Peyer's patch (tissue), 4 donors: ENCODE measurements at places on chromosomes 6 and 20. TPM values are rescaled to one million over a fixed set of nuclear protein-coding genes. Genes with fewer than 3 reads are reported as not detected.

PRRC2A gene
- 125 TPM for total RNA-seq

PTK7 gene
- 20.0 TPM for total RNA-seq

TRIM39 gene
- total RNA-seq = 23.6 TPM

DNA sequence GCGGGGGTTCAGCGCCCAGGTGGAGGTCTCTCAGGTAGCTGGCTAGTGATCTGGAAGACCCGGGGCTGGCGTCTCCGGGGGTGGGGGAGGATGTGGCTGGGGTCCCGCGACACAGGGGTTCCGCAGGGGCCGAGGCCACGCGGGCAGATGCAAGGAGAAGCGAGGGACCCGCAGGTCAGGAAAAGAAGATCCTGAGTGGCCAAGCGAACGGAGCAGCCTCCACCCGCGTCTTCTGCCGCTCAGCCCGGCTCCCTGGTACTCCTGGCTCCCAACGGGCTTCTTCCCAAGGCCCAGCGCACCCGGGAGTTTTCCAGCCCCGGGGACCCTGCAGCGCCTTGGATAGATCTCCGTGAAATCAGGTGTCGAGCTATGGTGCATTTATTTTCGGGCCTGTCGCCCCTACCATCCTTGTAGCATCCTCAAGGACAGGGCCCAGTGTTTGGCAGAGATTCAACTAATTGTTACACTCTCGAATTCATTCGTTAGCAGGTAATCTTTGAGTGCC, 682 bp upstream of the CHD6 start:
- peak; percentile 15 for DNase-seq

GRCh38 chr6:96836631-96837080, 621 bp downstream of the GPR63 start:
- peak; percentile 20 for DNase-seq

GRCh38 chr6:38503032-38503773, 136.5 kb downstream of the BTBD9 start:
- no peak for DNase-seq

DNA sequence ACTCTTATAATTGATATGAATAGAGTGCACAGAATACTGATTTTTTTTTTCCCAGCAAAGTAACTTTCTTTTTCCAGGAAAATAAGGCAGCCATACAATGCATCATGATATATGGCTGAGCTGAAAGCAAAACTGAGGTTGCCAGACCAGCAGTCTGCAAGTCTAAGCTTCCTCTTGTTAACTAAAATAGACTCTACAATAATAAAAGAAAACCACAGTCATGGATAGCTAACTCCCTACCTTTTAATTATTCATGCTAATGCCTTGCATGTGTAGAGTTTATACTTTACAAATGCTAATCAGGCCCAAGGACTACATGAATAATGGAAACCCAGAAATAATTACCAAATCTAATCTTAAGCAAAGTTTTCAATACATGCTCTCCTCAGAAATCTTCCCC, 47.4 kb downstream of the MAP7 start:
- DNase-seq = no peak

SYCP2 gene
- total RNA-seq = 35.5 TPM

GRCh38 chr6:16630026-16630643, 131.1 kb downstream of the ATXN1 start:
- no peak for DNase-seq

- DNase-seq = no peak
Observed at GRCh38 chr20:33769043-33769442, 37.2 kb downstream of the ZNF341 start.

DNA sequence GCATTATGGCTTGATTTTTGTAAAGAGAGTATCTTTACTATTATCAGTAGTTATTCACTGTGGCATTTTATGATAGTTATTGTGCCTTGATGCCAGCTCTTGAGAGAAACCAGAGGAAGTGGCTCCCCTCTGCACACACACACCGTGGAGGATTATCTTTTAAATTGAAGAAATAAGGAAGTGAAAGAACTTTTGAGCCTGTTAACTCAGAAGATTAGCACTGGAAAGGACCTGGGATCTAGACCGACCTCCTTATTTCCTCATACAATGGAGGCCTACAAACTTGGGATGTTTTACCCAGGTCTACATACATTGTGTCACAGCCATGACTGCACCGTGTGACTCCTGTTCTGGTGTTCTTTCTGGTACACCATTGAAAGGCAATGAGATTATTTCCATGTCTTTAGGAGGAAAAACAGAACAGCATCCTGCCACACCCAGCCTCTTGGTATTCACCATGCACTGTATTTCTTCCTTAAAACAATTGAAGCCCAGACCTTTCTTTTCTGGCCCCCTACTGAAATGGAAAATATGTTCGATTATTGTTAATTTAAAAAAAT, 40.6 kb downstream of the HECA start:
- no peak for DNase-seq

MYH7B gene
- 2.0 TPM for total RNA-seq

- DNase-seq = no peak
Observed at GRCh38 chr6:36227379-36228228, 31.1 kb downstream of the BRPF3 start.

GRCh38 chr6:132236281-132236680, 165.0 kb downstream of the MOXD1 start:
- no peak for DNase-seq

GRCh38 chr6:125766641-125767040, 17.2 kb downstream of the HEY2 start:
- no peak for DNase-seq

- no peak for DNase-seq
Observed at GRCh38 chr6:139996253-139996834, 621.9 kb upstream of the CITED2 start.

DNA sequence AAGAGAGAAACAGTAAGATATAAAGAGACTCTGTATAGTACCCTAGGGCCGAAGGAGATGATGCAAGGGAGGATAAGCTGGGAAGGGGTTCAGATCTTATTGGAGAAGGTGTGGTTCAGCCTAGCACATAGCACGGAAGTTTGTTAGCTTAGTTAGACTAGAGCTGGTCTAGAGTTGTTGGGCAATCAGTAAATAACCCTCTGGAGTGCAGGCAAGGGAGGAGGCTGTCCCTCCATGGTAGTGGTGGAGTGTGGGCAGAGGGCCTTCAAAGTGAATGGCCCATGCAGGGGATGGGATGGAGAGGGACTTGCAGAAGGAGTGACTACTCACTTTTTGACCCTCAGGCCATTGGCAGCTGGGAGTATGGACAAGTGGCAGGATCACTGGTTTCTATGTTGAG, 20.0 kb downstream of the TULP4 start:
- DNase-seq = no peak

DNA sequence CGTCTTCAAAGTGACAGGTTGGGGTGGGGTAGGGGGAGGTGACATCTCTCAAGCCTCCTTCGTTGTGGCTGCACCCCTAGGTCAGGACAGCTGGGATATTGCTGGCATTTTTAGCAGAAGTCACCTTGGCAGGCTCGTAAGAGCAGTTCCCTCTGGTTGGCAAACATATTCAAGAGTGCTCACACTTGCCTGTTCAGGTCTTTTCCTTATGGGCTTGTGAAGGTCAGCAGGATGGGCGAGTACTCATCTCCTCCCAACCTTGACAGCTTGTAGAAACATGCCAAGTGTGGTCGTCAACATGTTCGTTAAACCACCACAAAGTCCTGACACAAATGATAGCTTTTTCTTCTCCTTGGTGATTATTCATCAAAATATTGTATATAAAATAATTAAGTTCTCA, 113.6 kb downstream of the HDGFL1 start:
- DNase-seq = no peak

DNA sequence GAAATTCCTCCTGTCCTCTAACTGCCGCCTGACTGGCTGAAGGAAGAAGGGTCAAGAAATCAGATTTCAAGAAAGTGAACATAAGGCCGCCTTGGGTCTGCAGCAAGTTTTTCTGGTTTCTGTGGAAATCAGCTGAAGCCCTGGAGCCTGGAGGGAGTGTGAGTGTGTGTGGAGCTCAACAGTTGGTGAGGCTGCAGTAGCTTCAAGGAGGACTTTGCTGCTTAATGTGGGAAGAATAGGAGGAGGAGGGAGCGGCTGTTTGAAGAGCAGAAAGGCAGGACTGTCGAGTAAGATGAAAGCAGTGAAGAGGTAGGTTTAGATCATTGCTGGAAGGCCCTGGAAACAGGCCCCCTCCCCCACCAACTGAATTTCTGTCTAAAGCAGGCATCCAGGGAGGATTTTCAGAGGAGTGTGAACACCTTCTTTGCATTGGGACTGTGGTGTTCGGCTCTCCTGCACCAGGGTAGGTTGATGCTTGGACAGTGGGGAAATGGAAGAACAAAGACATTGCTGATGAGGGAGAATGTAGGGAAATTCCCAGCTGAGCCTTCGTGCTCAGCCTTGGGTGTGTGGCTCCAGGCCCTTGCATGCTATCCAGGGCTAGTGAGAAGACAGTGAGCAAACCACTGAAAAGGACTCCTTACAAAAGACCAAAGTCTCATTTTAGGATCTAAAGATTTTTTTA, 79.5 kb upstream of the VSTM2L start:
- DNase-seq = no peak

HFE gene
- total RNA-seq = 8.1 TPM

DNA sequence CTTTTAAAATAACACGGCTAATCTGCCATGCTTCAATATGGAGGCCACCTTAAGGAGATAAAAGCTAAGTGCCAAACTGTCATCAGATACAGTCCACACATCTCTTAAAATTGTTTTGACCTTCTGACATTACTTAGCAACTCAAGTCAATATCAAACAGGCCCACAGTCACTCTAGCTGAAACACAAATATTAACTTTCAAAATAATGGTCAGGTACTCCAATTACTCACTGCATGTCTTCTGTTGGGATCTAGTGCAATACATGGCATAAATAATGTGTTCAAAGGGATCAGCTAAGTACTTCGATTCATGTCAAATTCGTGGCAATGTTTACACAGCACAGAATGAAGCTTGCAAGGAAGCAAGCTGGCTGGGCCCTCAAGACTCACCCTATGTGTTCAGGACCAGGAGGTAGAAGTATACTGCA, 133.9 kb upstream of the BEND6 start:
- no peak for DNase-seq

DNA sequence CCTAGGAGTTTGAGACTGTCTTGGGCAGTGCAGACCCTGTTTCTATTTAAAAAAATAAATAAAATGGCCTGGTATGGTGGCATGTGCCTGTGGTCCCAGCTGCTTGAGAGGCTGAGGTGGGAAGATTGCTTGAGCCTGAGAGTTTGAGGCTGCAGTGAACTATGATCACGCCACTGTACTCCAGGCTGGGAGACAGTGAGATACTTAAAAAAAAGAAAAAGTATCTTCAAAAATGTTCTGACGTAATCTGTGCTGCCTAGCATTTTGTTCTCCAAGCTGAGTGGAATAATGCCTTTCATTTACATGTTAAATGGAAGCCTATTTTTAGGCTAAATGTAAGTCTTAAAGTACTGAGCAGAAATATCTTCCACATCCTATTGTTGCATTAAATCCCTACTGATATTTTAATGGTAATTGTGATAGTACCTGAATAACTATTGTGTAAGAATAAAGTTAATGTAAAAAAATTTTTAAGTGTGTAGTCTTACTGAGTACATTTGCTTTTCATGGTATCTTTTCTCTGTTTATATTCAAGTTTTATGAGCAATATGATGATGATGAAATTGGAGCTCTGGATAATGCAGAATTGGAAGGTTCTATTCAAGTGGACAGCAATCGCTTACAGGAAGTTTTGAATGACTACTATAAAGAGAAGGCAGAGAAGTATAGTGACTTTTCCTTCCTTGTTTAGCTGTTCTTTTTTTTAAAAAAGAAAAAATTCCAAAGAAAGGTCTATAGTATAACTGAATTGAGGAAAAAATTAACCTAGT, 4.2 kb upstream of the ZC2HC1B start:
- no peak for DNase-seq

PGBD1 gene
- 0.88 TPM for total RNA-seq

GRCh38 chr20:3669710-3670367, 6.6 kb upstream of the GFRA4 start:
- no peak for DNase-seq

GRCh38 chr6:20640181-20640580, 105.9 kb downstream of the CDKAL1 start:
- no peak for DNase-seq

GRCh38 chr6:157194110-157194509, 129.2 kb downstream of the TMEM242 start:
- DNase-seq = no peak

DNA sequence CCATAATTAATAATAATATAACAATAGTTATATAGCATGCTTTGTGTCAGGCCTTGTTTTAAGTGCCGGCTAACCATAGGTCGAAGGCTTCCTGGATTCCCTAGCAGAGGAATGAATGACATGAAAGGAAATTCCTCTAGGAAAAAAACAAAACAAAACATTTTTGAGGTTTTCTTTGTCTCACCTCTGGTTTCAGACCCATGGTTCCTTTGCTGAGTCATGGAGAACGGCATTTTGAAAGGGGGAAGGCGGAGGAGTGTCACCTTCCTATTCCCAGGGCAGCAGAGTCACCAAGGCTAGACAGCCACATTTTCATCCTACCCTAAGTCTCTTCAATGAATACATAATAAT, 25.3 kb upstream of the CCND3 start:
- no peak for DNase-seq

POLR1C gene
- total RNA-seq = 14.2 TPM

THBD gene
- 31.4 TPM for total RNA-seq

GRCh38 chr20:47719211-47719610, 66.1 kb downstream of the SULF2 start:
- DNase-seq = no peak

IL20RA gene
- 0.47 TPM for total RNA-seq

DNA sequence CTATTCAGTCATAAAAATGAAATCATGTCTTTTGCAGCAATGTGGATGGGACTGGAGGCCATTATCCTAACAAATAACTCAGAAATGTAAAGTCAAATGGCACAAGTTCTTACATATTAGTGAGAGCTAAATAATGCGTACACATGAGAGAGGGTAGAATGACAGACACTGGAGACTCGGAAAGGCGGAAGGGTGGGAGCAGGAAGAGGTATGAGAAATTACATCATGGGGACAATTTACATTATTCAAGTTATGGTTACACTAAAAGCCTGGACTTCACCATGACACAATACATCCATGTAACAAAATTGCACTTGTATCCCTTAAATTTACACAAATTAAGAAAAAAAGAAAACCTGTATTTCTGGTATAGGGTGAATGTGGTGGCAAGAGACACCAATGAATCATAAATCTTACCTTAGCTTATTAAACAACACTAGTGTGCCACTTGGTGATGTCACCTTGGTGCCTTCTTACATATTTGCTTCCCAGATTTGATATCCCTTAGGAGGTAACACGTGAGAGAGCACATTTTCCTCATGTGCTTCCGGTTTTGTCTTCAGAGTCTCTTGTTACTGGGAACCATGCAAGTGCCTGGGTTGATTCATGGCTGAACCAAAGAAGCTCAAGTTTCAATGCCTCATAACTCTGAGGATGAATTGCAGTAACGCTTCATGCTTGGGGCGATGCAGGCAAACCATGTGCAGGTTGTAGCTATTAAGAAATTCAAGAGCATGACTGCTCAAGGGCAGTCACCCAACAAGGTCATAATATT, 84.6 kb downstream of the DCDC2 start:
- no peak for DNase-seq
